ENCODE measurements at places on chromosomes 2 and 18. TPM values are rescaled to one million over a fixed set of nuclear protein-coding genes. Genes with fewer than 3 reads are reported as not detected.

Gene LYPD1
- 3.3 TPM for total RNA-seq

GRCh38 chr2:49935449-49935848 is 781.1 kb upstream of the FSHR start:
- DNase-seq = no peak

DNA sequence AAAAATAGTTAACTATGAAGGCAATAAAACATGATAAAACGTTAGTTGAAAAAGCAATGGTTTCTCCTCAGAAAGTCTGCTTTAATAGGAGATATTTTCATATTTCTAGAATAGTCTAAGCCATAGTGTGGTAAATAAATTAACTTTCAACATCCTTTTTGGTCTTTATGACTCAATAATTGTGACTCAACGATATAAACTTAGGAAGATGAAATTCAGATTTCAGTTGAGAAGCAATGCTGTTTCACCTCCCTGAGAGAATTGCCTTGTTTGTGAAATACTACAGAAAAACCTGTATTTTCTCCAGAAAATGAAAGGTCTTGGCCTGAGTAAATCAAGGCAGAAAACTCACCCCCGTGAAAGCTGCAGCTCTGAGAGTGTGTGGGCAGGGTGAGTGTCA is 166.9 kb downstream of the ETAA1 start:
- no peak for DNase-seq

DNA sequence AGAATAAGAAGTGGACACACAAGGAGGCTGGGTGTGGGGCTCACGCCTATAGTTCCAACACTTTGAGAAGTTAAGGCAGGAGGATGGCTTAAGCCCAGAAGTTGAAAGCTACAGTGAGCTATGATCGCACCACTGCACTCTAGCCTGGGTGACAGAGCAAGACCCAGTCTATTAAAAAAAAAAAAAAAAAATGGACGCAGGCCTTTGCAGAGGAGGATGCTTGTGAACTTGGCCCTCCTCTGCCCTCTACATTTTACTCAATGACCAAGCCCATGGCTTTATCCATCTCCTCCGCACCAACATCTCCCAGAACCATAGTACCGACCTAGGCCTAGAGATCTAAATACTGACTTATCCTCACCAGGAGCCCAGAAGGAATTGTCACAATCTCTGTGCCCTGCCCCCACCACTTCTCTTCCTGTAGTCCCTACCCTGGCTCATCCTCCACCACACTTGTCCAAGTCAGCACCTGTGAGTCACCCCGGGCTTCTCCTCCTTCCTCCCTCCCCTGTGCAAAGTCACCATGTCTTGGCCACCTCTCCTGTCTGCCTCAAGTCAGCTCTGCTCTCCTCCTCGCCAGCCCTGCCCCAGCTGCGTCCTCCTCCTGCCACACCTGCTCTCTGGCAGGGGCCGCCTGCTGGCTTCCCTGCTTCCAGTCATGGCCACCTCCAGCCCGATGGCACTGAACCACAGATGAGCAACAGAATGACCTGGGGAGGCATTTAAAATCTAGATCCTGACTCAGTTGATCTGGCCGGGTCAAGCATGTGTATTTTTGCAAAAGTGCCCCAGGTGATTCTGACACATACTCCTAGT is 35.8 kb upstream of the ASPRV1 start:
- peak; percentile 92 for DNase-seq

GRCh38 chr2:25284756-25285155 is 57.0 kb downstream of the DNMT3A start:
- DNase-seq = no peak

GRCh38 chr2:144516411-144516980 is 3.4 kb downstream of the ZEB2 start:
- DNase-seq = no peak

DNA sequence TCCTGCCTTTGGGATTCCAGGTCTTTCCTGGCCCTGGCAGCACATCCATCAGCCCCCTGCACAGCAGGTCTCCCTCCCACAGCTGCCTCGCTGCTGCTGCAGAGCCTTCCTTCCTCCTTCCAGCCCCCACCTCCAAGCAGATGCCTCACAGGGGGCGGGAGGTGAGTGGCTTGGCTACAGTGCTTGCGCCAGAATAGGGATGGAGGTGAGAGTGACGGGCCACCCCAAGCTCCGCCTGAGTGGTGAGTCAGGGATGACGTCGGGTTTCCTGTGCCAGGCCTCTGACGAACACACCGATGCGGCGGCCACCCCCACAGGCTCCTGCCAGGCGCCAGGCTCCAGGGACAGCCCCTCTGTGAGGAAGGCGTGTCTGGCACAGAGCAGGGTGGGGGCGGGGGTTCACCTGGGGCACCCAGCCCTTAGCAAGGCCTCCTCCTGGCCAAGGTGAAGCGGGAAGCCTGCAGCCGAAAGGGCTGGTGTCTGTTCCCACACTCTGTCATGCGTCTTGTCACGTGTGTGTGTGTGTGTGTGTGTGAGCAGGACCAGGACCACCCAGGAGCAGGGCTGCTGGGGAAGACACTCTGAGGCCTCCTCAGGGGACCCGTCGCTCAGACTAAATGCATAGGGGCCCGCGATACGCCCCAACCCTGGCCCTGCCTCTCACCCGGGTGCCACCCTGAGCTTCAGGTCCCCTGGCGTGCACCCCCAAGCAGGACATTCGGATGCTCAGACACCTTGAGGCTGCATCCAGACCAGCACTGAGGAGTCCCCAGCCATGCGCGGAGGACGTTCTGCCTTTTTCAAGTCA is 3.4 kb upstream of the DUSP2 start:
- peak; percentile 87 for DNase-seq

Gene RBM44
- total RNA-seq = 0.81 TPM

Gene KLHL14
- total RNA-seq = 0.11 TPM

GRCh38 chr2:123448801-123449200 is 576.3 kb upstream of the CNTNAP5 start:
- no peak for DNase-seq

Gene MEIS1
- total RNA-seq = 24.7 TPM

All from cardiac septum (tissue), 1 donor.